Kidney (tissue), 22 donors: ENCODE measurements at places on chromosomes 2 and 18. TPM values are rescaled to one million over a fixed set of nuclear protein-coding genes. Genes with fewer than 3 reads are reported as not detected.

The COLEC12 gene
- total RNA-seq: 7.4 TPM

DNA sequence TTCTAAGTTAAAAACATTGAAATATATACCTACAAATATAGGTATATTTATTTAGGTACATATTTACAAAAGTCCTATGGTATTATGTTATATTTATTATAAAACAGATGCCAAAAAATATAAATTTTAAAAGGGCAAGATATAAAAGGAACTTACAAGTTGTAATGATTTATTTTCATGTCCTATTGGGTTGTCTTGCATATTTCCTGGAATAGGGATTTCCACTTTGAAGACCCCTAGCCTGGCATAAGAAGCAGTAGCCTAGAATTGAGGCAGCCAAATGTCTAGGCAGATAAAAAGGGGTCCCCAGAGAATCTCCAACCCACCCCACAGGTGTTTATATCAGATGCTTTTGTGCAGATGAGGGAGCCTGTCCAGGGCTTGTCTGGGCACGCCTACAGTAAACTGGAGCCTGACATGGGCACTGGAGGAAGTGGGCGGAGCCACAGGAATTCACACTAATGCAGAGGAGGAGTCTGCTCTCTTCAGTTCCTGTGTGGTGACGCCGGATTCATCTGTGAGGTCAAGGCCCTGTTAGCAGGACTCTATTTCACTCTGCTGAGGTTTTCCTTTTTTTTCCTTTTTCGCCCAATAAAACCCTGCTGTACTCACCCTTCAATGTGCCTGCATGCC is 1088.9 kb upstream of the PIK3C3 start:
- no peak for DNase-seq

DNA sequence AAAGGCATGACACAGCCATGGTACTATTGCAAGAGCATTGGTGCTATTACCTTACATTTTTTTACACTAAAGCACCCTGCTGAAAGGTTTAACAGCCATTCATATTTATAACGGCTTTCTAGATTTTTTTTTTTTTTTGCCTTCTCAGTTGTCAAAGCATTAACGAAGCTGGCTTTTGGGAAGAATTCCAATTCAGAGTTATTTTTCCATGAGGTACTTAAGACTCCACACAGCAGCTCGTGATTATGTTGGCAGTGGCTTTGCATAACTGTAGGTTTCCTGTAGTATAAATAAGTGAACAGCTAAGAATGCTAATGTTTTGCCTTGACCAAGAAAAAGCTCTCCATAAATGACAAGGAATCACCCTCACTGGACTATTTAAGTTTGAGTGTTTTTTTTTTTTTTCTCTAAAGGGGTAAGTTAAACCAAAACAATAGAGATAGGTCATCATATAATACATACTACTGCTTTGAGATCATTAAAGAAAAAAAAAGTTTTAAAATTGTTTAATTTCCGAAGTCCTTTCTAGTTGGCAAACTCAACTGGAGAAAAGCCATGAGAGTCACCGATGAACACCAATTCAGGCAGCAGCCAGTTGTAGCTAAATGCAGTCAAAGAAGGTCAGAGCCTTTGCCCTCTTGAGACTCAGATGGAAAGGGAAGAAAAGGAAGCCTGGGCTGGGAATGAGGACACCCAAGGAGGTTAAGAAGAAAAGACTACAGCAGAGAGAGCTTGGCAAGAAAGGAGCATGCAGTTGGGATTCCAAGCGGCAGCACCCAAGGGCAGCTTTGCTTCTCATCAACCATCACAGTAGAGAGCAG is 187.4 kb upstream of the NCKAP5 start:
- peak; percentile 69 for DNase-seq

DNA sequence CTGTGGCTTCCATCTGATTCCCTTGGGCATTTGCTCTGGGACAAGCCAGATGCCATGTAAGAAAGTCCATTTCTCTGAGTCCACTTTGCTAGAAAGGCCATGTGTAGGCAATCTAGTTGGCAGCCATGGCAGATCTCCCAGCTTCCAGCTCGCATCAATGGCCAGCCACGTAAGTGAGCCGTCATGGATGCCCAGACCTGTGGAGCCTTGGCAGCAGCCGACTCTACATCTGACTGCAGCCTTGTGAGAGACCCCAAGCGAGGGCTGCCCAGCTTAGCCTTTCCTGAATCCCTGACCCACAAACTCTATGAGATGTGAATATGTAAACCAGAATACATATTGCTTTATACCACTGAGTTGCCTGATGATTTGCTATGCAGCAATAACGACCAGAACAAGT is 533.5 kb downstream of the PARD3B start:
- no peak for DNase-seq
